Activated naive CD8-positive, alpha-beta T cell treated with anti-CD3 and anti-CD28 coated beads for 36 hours (primary cell): ENCODE measurements at places on chromosomes 5 and 9.

GRCh38 chr9:38017149-38017884, 51.7 kb downstream of the SHB start:
- DNase-seq, result no peak

- DNase-seq, result no peak
Observed at GRCh38 chr9:93896093-93896492, 59.1 kb downstream of the BARX1 start.

DNA sequence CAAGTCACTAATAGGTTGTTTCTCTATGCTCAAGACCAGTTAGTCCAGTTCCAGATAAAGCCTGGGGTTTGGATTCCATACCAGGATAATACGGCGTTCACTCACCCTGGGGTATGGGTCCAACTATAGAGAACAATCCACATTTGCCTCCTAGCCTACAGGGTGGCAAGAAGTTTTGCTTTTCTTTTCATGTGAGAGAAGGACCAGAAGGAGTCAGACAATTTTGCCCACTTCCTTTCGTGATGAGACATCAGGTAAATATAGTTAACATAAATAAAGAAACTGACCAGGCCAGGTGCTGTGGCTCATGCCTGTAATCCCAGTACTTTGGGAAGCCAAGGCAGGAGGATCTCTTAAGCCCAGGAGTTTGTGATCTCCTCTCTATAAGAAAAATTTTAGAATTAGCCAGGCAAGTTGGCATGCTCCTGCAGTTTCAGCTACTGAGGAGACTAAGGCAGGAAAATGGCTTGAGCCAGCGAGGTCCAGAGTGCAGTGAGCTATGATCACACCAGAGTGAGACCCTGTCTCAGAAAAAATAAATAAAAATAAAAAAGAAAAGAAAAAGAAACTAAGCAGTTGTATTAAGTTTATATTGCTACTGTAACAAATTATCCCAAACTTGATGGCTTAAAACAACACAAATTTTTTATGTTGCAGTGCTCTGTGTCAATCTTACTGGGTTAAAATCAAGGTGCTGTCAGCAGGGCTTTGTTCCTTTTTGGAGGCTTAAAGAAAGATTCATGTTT, 7.5 kb upstream of the REEP5 start:
- no peak for DNase-seq

- DNase-seq, result no peak
Observed at GRCh38 chr9:129762985-129763926, 10.4 kb upstream of the PTGES start.

- DNase-seq, result no peak
Observed at GRCh38 chr9:11318946-11319345, 706.1 kb upstream of the PTPRD start.

GRCh38 chr5:180173875-180174586, 35.0 kb downstream of the RASGEF1C start:
- no peak for DNase-seq

DNA sequence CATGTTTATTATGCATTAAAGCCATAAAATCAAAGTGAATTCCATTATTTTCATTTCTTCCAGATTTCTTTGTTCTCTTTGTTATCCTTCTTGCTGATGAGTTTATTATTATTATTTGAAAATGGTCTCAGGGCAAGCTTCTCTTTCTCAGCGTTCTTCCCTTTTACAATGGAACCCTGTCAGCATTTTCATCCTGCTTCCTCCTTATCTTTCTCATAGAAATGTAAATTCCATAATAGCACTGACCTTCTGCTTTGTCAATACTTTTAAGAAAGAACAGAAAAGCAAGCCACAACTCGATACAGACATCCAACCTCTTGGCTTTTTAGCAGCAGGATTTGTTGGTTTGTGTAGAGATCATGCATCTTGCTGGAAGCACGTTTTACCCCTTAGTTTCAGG, 114.0 kb upstream of the BASP1 start:
- DNase-seq, result no peak

GRCh38 chr5:172845154-172845553, 11.1 kb downstream of the ERGIC1 start:
- DNase-seq, result no peak

DNA sequence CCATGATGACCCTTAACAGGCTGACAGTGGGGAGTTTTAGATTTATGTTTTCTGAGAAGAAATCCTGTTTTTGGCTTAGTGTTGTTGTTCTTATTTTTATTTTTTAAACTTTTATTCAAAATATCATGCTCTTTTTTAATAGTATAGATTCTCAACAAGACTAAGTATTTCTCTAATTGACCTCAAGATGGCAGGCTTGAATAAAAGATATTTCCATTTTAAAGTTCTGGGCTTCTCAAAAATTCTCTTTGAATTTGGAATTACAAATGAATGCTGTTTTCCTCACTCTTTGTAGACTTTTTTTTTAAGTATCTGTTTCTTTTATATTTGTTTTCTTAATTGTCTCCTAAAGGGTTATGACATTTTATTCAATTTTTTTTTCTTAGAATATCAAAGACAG, 50.0 kb upstream of the SH3GL2 start:
- no peak for DNase-seq

DNA sequence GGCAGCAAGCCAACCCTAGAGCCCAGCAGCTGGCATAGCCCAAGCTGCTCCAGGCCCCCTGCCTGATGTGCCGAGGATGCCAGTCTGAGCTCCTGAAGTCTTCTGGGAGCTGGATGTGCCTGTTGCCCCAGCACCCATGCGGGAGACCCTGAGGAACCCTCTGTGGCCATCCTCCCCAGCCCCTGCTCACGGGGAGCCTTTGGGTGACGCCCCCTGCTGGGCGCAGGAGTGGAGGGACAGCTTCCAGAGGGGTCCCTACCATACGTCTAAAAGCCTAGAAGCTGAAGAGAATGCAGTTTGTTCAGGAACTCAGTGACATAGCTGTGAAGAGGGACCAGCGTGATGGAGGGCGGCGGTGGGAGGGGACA, 33.1 kb upstream of the MVB12B start:
- no peak for DNase-seq

DNA sequence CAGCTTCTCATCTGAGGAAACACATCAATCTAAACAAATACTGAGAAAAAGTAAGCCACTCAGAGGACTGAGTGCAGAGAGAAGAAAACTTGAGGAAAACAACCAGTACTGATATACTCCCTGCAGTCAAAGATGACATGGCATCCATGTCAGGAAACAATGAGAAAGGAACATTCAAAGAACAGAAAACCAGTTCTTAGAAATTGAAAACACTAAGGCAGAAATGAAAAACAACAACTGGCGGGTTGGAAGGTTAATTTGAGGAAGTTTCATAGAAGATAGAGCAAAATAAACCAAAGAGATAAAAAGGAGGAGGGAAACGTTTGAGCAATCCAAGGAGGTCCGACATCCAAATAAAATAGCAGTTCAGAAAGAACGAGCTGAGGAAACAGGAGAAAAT, 475.2 kb downstream of the HINT1 start:
- DNase-seq, result no peak

DNA sequence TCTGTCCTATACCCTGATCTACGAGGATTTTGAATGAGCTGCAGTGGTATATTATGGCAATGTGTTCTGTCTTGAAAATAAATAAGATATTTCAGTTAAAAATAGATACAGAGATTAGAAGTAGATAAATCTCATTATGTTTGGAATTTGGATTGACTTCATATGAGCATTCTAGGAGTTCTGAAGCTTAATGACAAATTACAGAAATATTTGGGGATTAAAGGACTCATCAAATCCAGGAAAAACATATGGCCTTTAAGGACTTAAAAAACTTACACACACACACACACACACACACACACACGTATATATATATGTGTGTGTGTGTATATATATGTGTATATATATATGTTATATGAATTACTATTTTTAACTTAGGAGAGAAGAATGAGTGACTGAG, 446.9 kb upstream of the CD180 start:
- DNase-seq, result no peak

DNA sequence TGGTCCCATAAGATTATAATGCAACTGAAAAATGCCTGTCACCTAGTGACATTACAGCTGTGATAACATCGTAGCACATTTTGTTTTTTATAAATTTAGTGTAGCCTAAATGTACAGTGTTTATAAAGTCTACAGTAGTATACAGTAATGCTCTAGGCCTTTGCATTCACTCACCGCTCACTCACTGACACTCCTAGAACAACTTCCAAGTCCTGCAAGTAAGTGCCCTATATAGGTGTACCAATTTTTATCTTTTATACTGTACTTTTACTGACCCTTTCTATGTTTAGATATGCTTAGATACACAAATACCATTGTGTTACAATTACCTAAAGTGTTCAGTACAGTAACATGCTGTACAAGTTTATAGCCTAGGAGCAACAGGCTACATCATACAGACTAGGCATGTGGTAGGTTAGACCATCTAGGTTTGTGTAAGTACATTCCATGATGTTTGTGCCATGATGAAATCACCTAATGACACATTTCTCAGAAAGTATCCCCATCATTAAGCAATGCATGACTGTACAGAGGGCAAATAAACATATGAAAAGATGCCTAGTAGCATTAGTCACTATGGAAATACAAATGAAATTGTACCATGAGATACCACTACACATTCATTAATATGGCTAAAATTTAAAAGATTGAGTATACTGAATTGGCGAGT, 127.6 kb downstream of the TRPM6 start:
- DNase-seq, result no peak

- DNase-seq, result no peak
Observed at GRCh38 chr5:149584121-149584520, 2.8 kb downstream of the ARHGEF37 start.

- DNase-seq, result no peak
Observed at GRCh38 chr9:119634006-119634405, 264.8 kb upstream of the BRINP1 start.

DNA sequence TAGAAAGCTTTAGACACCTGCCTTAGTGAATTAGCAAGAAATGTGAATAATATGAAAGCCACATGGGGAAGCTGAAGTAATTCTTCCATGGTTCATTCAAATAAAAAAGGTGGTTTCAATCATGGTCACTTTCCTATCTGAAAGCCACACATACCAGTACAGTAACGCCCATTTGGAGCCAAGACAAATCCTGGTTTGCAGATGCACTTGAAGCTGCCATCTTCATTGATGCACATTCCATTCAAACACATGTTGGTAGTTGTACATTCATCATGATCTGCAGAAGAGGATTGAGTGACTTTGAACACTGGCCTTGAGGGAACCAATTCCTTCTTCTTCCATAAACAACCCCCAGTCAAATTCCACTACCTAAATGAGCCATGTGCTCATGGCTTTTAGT, 161.5 kb downstream of the FBN2 start:
- DNase-seq, result no peak

- peak; percentile 40 for DNase-seq
Observed at GRCh38 chr9:98707166-98708102, 1.3 kb downstream of the GABBR2 start.

GRCh38 chr5:111779922-111780292, 22.9 kb upstream of the NREP start:
- no peak for DNase-seq

GRCh38 chr5:114449860-114450421, 88.1 kb downstream of the KCNN2 start:
- DNase-seq, result peak; percentile 57

DNA sequence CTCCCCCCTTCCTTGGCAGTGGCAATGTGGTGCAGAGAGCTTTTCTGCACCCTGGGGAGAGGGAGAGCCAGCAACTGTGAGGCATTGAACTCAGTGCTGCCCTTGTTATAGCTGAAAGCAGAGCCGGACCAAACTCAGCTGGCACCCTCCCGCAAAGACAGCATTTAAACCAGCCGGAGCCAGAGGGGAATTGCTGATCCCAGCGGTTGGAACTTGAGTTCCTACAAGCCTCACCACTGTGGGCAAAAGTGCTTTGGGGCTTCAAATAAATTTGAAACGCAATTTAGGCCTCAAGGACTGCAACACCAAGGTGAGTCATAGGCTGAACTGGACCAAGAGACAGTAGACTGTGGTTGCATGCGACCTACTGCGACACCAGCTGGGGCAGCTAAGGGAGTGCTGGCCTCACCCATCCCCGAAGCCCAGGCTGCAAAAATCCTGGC, 207.6 kb upstream of the CDKN2B start:
- no peak for DNase-seq

- no peak for DNase-seq
Observed at GRCh38 chr9:78158286-78158685, 77.6 kb upstream of the CEP78 start.

DNA sequence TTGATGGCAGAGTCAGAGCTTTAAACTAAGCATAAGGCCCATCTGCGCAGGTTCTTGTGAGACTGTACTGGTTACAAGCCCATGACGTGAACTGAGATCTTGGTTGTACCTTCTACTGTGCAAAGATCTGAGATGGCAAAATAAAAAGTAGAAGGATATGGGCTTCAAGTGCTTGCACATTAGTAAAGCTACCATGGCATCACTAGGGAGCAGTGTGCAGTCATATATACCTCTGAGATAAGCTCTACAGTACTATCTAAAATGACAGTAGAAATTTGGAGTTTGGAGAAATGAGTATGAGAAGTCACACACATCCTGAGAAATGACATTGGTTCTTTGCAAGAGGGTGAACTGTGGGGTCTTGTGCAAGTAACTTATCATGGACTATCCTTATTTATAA, 408.2 kb upstream of the PRR16 start:
- no peak for DNase-seq

DNA sequence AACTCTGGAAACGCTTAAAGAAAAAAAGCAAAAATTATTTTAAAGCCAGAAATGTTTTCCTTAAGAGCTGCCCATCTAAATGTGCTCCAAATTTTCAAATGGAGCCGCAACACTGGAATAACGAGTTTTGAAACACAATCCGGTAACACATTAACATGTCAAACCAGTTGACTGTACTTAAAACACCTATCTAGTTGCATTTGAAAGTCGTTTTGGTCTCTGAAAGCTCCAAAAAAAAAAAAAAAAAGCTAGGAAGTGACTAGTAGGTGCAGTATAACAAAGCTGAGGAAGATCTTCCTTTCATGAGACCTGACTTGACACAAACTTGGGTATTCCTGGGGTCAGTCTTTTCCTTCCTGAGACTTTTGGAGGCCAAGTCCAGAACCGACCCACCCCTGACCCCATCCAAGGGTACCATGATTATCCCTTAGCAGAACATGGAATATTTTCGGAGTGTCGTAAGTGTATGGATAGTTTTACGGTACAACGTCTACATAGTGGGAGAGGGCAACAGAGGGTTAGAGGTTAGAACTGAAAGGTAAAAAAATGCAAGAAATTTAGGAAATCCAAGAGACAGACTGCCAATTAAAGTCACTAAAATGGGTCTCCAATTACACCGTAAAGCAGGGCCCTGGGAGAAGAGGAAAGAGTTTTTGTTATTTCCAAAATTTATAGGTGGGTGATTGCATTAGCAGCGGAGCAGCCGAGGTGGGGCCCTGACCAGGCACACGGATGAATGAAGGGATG, 812 bp downstream of the CETN3 start:
- DNase-seq, result no peak

GRCh38 chr9:131728546-131728910, 11.3 kb downstream of the RAPGEF1 start:
- DNase-seq, result no peak

DNA sequence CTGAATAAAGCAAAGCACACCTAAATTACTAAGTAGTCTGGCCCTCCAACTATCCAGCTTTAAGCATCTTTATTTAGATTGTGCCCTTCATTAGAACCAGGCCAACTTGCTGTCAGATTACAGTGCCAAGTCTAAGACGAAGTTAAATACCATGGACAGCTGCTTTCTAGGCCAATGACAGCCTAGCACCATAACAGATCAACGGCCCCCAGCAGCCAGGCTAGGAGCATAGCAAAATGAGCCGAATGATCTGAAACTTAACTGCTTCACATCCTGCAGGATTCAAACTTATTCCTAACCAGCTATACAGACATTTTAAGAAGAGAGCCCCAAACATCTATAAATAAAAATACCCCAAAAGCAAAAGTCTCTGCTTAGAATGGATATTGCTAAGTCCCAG, 6.8 kb downstream of the SLC24A2 start:
- no peak for DNase-seq

- DNase-seq, result no peak
Observed at GRCh38 chr5:103435136-103435889, 127.3 kb downstream of the NUDT12 start.
